ENCODE measurements at places on chromosomes 12 and 14.

DNA sequence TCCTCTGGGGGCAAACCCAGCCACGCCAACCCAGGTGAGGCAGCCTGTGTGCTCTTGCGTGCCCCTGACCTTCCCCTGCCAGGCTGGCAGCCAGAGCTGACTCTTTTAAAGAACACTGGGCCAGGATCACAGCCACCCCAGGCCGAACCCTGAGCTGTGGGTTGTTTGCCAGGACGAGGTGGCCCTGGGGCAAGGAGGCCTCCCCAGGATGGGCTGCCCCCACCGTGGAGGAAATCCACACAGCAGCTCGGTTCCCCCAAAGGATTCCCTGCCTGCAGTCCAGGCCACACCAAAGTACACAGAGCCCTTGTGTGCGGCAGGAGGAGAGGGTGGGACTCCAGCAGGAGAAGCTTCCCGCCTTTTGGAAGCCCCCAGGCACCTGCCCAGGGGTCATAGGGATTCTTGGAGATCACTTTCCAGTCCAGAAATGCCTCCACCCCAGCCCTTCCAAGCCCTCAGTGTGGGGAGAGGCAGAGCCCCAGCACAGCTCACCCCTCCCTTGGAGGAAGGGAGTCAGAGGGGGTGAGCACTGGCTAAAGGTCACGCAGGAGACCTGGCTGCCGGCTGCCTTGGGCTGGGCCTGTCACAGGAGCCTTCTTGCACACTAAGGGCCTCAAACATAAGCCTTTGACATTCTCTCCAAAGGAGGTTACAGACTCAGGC, 115.6 kb downstream of the CALM1 start:
- DNase-seq, result no peak

DNA sequence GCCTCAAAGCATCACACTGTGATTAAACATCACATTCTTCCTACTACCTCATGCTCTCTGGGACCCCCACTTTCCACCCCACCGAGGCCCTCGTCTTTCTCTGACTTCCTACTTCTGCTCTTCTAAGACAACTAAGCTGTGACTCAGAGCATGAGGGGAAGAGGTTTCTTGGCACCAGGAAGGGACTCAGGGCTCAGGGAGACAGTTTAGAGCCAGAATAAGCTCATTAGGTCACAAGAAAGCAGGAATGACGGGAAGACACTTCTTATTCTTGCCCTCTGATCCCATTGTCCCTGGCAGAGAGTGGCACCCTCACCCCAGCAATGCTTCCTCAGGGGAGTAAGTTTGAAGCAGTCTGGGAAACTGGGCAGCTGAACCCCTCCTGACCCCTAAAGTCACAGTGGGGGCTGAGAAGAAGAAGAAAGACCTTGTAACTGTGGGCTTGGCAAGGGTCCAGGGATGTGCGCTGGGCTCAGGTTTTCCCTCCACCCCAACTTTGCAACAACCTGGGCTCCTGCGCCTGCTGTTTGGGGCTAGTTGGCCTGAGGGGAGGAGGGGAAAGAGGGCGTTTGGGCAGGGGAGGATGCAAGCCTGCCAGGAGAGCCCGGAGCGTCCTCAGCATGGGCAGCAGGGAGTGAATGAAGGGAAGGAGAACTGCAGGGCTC, 64.6 kb upstream of the ACTN1 start:
- DNase-seq, result no peak

- DNase-seq, result no peak
Measured at GRCh38 chr12:15698377-15698871, 90.8 kb downstream of the EPS8 start.

- DNase-seq, result no peak
Measured at GRCh38 chr12:105227879-105228278, 8.1 kb downstream of the APPL2 start.

DNA sequence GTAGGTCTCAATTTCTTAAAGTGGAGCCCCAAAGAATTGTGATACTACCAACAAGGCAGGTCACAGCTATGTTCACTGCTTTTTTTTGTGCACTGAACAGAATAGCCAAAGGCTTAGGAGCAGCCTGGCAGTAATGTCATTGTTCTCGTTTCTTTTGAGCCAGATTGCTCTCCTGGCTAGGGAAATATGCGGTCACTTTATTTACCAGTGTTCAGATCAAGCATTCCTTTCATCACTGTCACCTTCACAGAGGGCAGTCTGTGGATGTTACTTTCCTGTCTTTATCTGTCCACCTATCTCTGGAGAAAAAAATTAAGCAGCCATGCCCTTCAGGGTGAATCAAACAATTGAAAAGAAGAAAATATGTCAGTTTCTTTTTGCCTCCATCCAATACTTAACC, 159.6 kb downstream of the BTG1 start:
- no peak for DNase-seq

GRCh38 chr12:130463818-130464670, 126.4 kb downstream of the PIWIL1 start:
- DNase-seq, result no peak

DNA sequence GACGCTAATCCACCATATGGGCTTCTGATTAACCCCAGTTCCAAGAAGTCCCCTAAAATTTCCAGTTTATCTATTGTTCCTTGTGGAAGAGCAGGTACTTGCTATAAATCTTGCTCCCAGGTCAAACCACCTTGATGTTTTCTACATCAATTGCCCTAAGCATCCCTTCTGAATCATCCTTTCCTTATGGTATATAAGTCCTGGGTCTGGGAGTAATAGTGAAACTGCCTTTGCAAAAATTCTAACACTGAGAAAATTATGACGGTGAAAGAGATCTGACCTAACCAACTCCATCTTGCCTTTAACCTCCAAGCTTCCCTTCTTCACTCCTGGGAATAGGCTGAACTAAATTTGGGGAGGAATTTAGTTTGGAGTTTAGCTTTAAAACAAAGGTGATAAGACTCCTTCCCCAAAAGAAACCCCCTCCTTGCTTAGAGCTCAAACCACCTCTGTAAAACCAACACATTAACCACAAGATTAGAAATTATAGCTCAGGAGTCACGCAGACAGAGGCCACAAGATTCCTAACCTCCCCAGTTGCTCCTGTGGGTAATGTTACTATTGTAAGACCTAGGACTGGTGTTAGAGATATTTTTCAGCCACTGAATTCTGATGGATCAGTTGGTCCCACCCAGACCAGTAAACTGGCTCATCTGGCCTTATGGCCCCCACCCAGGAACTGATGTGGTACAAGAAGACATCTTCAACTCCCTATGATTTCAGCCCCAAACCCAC, 33.8 kb upstream of the DTX1 start:
- DNase-seq, result no peak

- no peak for DNase-seq
Measured at GRCh38 chr12:31371256-31371620, 45.3 kb upstream of the SINHCAF start.

GRCh38 chr12:109393437-109394345, 46.0 kb downstream of the MYO1H start:
- peak; percentile 60 for DNase-seq

GRCh38 chr14:87067591-87067990, 925.4 kb downstream of the GALC start:
- no peak for DNase-seq
